Activated T-helper 17 cell treated with anti-CD3 and anti-CD28 coated beads, Interleukin-2, amount 50 U/mL, for 72 hours (primary cell): ENCODE measurements at places on chromosomes 6 and 20. TPM values are rescaled to one million over a fixed set of nuclear protein-coding genes. Genes with fewer than 3 reads are reported as not detected.

- ATAC-seq, result peak; percentile 74
These were observed 92.0 kb downstream of the ATXN1 start for GRCh38 chr6:16669227-16669626.

GRCh38 chr6:33678233-33678931 lies 33.1 kb downstream of the UQCC2 start:
- no peak for ATAC-seq

GRCh38 chr6:127812985-127813698 lies 87.7 kb downstream of the THEMIS start:
- peak; percentile 83 for ATAC-seq

CD109 gene
- total RNA-seq, result 21.5 TPM

TREML2 gene
- total RNA-seq, result 3.3 TPM
